ENCODE measurements at places on chromosomes 5 and 9. TPM values are rescaled to one million over a fixed set of nuclear protein-coding genes. Genes with fewer than 3 reads are reported as not detected.

- no peak for DNase-seq
These were observed 2.6 kb upstream of the PSIP1 start for GRCh38 chr9:15513335-15513734.

DNA sequence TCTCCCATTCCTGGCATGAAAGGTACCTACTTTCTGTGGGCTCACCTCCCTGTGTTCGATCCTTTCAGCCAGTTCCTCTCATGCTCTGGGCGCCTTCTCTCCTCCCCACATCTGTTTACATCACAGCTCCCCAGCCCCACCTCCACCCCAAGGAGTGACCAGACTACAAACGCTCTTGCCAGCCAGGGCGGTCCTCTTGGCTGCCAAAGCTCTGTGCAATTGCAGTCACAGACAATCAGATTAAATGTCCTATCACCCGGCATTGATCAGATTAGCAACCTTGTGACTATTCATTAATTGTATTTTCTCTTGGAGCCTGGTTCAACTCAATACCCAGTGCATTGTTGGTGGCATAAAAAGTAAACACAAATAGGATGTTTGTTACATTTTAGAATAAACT is 211.2 kb upstream of the TBCA start:
- no peak for DNase-seq

- DNase-seq: no peak
These were observed 7.4 kb upstream of the HNRNPA0 start for GRCh38 chr5:137761566-137761965.

GRCh38 chr5:136232316-136232715 is 39.4 kb upstream of the SMIM32 start:
- no peak for DNase-seq

DNA sequence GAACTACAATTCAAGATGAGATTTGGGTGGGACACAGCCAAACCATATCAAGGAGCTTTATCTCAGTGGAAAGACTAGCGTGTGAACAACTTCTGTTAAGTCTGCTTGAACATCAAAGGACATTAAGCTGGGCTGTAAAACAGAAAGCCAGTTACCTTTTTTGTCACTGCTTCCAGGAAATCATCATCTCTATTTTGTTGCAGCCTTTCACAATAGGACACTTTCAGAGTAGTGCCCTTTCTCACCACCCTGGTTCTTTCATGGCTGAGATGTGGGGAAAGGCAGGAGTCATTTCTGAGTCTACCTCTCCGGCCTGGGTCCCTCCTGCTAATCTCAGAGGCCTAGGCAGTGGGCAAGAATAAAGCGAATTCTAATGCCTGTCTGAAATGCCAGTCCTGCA is 96.2 kb upstream of the PPP1R2B start:
- no peak for DNase-seq

PKD2L2 gene
- total RNA-seq: not detected

PCDHGA2 gene
- total RNA-seq: 1.1 TPM

LRRC8A gene
- total RNA-seq: 62.5 TPM
